ENCODE measurements at places on chromosomes 5 and 9.

DNA sequence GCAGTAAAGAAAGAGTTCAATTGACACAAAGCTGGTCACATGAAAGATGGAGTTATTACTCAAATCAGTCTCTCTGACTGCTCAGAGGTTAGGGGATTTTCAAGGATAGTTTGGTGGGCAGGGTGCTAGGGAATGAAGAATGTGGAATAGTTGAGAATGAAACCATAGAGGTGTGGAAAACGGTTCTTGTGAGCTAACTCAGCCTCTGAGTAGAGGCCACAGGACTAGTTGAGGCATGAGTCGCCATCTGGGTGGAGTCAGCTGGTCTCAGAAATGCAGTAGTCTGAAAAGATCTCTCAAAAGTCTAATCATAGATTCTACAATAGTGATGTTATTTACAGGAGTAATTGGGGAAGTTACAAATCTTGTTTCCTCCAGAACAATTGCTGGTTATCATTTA, 178.9 kb upstream of the SPEF2 start:
- H3K4me1 ChIP-seq, result no peaks in the 10 kb centered on the region
- H3K27ac ChIP-seq, result no peak overlapping the region
- H3K36me3 ChIP-seq, result no peaks in the 10 kb centered on the region
- H3K4me3 ChIP-seq, result no peak overlapping the region

DNA sequence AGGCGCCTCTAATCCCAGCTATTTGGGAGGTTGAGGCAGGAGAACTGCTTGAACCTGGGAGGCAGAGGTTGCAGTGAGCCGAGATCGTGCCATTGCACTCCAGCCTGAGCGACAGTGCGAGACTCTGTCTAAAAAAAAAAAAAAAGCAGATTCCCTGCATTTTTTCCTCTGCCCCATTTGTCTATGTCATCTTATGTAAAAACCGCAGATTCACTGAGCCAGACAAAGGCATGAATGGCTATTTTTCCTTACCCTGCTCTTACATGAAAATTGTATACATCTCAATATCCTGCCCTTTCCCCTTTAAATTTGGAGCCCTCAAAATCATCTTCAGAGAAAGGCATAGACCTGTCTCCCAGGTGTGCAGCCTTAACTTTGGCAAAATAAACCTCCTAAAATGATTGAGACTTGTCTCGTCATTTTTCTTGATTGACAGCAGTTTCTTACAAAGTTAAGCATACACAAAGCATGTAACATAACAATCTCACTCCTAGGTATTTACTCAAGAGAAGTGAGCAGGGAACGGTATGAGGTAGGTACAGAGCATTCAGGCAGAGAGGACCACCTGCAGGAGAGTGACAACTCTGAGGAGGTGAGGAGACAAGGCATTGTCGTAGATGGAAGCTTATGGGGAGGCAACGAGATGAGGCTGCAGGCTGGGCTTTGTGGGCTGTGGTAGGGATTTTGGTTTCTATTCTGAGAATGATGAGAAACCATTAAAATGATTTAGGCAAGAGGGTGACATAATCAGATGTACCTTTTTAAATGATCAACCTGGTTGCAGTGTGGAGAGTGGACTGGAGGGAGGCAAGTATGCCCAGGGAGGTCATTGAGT, 65.7 kb upstream of the IL6ST start:
- H3K4me3 ChIP-seq, result no peak overlapping the region
- no peaks in the 10 kb centered on the region for H3K27me3 ChIP-seq
- H3K36me3 ChIP-seq, result no peaks in the 10 kb centered on the region
- H3K27ac ChIP-seq, result no peak overlapping the region
- H3K4me1 ChIP-seq, result peaks cover 33% of the 10 kb centered on the region
- no peak for DNase-seq

DNA sequence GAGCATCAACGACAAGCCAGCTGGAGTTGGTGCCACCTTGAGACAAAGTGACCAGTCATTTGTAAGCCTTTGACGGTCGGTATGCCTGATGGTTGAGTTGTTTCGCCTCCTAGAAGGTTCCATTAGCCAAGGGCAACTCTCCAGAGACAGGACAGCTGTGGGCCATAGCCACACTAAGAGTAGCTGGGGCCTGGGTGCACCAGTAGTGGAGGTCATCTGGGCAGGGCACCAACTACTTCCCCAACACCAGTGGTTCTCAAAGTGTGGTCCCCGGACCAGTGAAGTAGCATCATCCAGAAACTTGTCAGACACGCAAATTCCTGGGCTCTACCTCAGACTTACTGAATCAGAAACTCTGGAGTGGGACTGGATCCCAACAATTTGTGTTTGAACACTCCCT, 217.5 kb upstream of the TAS2R1 start:
- H3K36me3 ChIP-seq, result no peaks in the 10 kb centered on the region
- H3K4me1 ChIP-seq, result no peaks in the 10 kb centered on the region
- H3K27me3 ChIP-seq, result no peaks in the 10 kb centered on the region
- no peak for DNase-seq

DNA sequence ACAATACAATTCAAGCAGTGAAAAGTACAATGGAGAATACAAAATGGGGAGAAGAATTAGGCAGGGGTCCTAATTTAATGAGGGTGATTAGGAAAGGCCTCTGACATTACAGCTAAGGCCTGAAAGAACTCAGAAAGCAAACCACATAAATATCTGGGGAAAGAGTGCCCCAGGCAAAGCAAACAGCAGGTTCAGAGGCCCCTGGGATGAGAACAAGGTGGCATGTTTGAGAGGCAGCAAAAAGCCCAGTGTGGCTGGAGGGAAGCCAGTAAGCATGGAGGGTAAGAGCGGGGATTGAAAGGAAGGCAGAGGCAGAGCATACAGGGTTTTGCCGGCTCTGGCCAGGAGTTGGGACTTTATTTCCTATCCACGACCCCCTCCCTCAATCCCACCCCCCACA, 33.4 kb upstream of the VDAC1 start:
- H3K4me3 ChIP-seq, result no peak overlapping the region
- H3K27ac ChIP-seq, result no peak overlapping the region
- no peak for DNase-seq
- no peaks in the 10 kb centered on the region for H3K27me3 ChIP-seq

DNA sequence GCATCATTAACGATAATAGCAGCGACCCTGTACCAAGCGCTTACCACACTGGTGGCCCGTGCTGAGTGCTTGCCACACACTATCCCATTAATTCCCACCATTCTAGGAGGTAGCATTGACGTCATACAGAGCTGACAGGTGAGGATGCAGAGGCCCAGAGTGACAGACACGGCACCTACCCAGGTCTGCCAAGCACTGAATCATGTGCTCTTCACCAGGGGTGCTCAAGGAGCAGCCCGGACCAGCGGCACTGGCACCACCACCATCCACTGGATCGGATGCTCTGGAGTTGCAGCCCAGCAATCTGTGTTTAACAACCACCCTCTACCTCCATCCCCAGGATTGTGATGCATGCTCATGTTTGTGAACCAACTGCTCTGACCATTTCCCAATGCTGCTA, 3.4 kb downstream of the TNIP1 start:
- H3K27me3 ChIP-seq, result no peaks in the 10 kb centered on the region
- H3K4me3 ChIP-seq, result no peak overlapping the region
- no peak overlapping the region for H3K27ac ChIP-seq
- no peak for DNase-seq
- H3K4me1 ChIP-seq, result peaks cover 51% of the 10 kb centered on the region
- peaks cover 21% of the 10 kb centered on the region for H3K36me3 ChIP-seq

DNA sequence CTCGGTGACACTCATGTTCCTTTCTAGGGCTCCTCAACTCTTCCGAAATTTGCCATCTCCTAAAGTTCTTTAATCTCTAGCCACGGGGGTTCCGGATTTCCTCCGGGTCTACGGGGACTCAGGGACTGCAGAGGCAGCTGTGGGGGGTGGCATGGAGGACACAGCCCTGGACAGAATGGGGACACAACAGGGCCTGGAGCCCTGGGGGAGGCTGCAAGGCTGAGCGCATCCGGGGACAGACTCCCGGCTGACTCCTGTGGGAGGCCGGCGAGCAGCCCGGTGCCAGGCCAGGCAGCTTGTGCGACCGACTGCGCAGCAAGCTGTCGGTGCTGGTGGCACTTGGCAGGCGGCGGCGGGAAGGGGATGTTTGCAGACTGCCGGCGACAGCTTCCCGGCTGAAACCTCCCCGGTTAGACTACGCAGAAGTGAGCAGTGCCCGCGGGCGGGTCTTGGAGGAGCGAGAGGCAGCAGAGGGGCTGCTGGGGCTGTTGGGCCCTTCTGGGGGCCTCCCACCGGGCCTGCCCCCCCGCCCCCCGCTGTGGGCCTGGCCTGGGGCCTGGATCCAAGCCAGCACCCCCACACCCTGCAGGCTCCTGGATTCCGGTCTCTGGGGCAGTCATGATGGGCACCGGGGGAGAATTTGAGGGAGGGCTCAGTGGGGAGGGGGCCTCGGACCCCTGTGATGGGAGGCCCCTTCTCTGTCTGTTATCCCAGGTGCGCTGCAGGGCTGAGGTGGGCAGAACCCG, 28.7 kb upstream of the UBAC1 start:
- peaks cover 24% of the 10 kb centered on the region for H3K4me1 ChIP-seq
- no peaks in the 10 kb centered on the region for H3K36me3 ChIP-seq
- H3K27me3 ChIP-seq, result no peaks in the 10 kb centered on the region
- no peak overlapping the region for H3K27ac ChIP-seq

- H3K36me3 ChIP-seq, result peaks cover 4% of the 10 kb centered on the region
- no peak overlapping the region for H3K4me3 ChIP-seq
- DNase-seq, result no peak
- H3K4me1 ChIP-seq, result no peaks in the 10 kb centered on the region
- H3K27ac ChIP-seq, result no peak overlapping the region
Measured at GRCh38 chr5:176481711-176482110, 33.5 kb downstream of the FAF2 start.

DNA sequence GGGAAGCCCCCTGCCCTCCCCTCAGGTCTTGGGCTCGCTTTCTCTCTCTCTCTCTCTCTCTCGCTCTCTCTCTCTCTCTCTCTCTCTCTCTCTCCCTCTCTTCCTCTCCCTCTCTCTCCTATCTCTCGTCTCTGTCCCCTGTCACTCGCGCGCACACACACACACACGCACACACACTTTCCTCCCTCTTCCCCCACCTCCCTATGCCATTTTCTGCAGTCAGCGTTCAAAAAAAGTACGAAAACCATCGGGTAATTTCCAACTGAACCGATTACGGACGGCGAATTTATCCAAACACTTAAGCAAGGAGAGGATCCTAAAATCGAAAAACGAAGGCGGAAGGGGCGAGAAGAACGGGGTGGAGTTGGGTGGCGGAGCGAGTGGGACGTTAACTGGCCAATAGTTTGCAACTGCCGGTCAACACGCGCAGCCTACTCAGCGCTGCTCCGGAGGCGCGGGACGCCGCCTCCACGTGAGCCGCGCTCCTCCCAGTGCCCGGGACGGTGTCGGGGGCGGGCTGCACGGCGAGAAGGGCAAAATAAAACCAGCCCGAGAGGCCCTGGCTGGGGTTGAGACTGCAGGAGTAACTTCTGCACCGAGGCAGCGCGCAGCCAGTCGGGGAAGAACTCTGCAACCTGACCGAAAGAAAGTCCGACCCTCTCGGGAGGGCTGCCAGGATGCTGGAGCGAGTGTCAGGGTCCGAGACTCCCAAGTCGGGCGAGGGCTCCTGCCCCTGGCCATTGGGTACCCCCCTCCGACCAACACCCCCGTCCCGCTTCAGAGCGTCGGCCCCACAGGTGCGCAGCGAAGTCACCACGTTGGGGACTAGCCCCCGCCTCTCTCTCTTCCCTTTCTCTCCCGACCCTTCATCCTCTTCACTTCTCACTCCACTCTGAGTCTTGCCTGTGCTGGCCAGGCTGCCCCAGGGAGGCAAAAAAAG, 24.9 kb upstream of the ELAVL2 start:
- no peaks in the 10 kb centered on the region for H3K36me3 ChIP-seq
- H3K27me3 ChIP-seq, result no peaks in the 10 kb centered on the region

- no peaks in the 10 kb centered on the region for H3K4me1 ChIP-seq
- no peaks in the 10 kb centered on the region for H3K27me3 ChIP-seq
- no peak for DNase-seq
- H3K36me3 ChIP-seq, result peaks cover 71% of the 10 kb centered on the region
- no peak overlapping the region for H3K27ac ChIP-seq
Measured at GRCh38 chr9:36345103-36345846, 54.8 kb downstream of the RNF38 start.

- DNase-seq, result no peak
- no peak overlapping the region for H3K4me3 ChIP-seq
- no peaks in the 10 kb centered on the region for H3K27me3 ChIP-seq
- no peaks in the 10 kb centered on the region for H3K36me3 ChIP-seq
- H3K27ac ChIP-seq, result no peak overlapping the region
- H3K4me1 ChIP-seq, result no peaks in the 10 kb centered on the region
Measured at GRCh38 chr5:84568171-84568570, 183.5 kb upstream of the EDIL3 start.

- no peak overlapping the region for H3K4me3 ChIP-seq
- DNase-seq, result no peak
- H3K27me3 ChIP-seq, result no peaks in the 10 kb centered on the region
- no peak overlapping the region for H3K27ac ChIP-seq
- H3K4me1 ChIP-seq, result no peaks in the 10 kb centered on the region
Measured at GRCh38 chr9:462121-462520, 247.5 kb downstream of the DOCK8 start.

- no peak overlapping the region for H3K27ac ChIP-seq
- H3K36me3 ChIP-seq, result no peaks in the 10 kb centered on the region
- no peak for DNase-seq
- no peaks in the 10 kb centered on the region for H3K4me1 ChIP-seq
- no peaks in the 10 kb centered on the region for H3K27me3 ChIP-seq
- no peak overlapping the region for H3K4me3 ChIP-seq
Measured at GRCh38 chr5:169415948-169416347, 115.0 kb upstream of the SLIT3 start.

DNA sequence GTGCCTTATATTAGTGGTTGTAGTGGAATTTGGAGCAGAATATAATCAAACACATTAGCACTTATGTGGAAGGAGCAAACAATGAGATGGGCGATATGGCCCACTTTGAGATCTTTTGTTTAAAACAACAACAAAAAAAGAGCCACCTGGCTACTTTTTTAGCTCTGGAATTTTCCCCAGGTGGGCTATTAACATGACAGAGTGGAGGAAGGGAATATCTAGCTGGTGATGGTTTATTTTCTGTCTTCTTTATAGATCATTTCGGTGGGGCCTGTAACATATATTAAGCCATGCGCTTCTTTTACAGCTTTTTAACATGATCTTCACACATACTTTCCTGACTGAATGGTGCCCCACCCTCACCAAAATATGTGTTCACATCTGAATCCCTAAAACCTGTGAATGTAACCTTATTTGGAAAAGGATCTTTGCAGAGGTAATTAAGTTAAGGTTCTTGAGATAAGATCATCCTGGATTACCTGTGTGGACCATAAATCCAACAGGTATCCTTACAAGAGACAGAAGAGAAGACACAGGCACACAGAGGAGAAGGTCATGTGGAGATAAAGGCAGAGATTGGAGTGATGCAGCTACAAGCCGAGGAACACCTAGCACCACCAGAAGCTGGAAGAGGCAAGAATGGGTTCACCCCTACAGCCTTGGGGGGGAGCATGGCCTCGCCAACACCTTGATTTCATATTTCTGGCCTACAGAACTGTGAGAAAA, 16.6 kb upstream of the ENTREP1 start:
- H3K27ac ChIP-seq, result no peak overlapping the region
- no peaks in the 10 kb centered on the region for H3K4me1 ChIP-seq
- no peak for DNase-seq
- H3K27me3 ChIP-seq, result no peaks in the 10 kb centered on the region
- no peaks in the 10 kb centered on the region for H3K36me3 ChIP-seq

GRCh38 chr5:94746731-94747124, 128.3 kb downstream of the SLF1 start:
- no peaks in the 10 kb centered on the region for H3K27me3 ChIP-seq
- H3K27ac ChIP-seq, result no peak overlapping the region
- no peak for DNase-seq
- no peaks in the 10 kb centered on the region for H3K4me1 ChIP-seq
- H3K36me3 ChIP-seq, result no peaks in the 10 kb centered on the region
- no peak overlapping the region for H3K4me3 ChIP-seq

Measured in effector memory CD4-positive, alpha-beta T cell (primary cell).